Kidney capillary endothelial cell (primary cell): ENCODE measurements at places on chromosomes 4 and X.

GRCh38 chrX:123447506-123447905 lies 263.4 kb downstream of the GRIA3 start:
- DNase-seq, result no peak

- DNase-seq, result no peak
Measured at GRCh38 chr4:78379991-78380729, 171.4 kb upstream of the ANXA3 start.

DNA sequence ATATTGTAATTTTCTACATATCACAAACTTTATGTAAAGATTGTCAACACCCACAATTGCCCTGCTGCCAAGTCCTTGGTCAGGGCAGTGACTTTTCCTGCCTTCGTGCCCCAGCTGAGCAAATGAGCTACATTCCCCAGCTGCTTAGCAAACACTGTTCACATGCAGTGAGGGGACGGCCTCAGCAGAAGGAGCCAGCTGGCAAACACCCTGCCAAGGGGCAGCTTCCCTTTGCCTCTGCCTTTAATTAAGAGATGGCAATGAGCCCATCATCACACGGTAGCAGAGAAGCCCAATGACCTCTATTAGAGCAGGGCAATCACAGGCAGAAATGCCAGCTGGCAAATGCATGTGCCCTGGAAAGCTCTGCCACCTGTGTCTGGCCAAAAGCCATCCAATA lies 253.4 kb downstream of the EPHA5 start:
- DNase-seq, result no peak

DNA sequence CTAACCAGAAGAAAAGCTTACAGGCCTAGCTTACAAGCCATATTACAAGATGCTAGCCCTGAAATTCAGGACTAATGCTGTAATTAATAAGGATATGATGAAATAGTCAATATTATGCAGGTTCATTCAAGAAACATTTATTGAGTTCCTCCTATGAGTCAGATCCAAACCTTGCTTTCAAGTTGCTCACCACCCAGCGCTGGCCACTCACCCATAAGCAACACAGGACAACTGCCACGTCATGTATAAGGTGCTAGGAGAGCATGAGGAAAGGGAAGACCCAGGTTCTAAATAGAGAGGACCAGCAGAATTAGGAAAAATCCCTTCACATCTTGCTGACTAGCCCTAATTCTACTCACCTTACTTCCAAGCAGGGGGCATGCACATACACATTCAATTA lies 23.3 kb downstream of the MAML3 start:
- DNase-seq, result no peak

DNA sequence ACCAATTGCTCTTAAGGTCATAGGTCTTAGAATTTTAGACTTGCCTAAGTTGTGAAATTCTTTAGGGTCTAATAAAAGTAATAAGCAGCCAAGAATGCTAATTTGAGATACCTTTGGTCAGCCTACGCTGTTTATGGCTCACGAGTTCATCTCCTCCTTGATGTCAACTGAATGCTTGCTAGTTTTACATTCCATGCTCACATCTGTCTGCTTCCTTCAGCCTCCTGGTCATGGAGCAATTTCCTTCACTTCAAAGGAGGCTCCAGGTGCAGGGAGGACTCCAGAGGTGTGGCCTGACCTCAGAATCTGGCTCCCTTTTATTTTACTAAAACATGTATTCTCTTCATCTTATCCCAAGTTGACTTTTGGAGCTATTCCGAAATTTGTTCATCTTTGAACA lies 23.3 kb upstream of the LNX1 start:
- DNase-seq, result no peak

GRCh38 chrX:150621652-150622051 lies 53.2 kb downstream of the MTM1 start:
- no peak for DNase-seq

DNA sequence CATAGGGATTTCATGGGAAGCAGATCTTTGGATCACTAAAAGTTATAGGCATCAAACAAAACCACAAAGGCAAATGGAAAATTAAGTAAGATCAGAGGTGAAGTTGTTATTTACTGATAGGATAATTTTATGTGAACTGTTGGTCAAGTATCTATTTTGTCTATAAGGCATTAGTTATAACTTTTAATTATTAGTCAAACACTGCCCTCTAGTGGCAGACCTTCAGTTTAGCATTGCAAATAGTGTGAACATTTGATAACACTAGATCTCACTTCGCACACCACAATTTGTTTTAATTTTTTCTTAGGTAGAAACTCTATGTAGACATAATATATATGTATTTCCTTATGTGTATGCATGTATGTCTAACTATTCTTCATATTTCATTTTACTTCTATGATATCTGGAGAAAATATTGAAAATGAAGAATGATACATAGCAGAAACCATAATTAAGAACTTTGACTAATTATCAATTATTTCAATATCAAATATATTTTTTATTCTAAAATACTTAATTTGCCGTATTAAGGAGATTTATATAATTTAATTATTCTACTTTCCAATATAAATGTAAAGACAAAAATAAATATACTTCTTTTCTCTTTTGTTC lies 214.5 kb upstream of the TACR3 start:
- peak; percentile 72 for DNase-seq

GRCh38 chrX:28880136-28880535 lies 292.9 kb downstream of the IL1RAPL1 start:
- no peak for DNase-seq

- no peak for DNase-seq
Measured at GRCh38 chrX:8711401-8711800, 20.5 kb downstream of the ANOS1 start.

DNA sequence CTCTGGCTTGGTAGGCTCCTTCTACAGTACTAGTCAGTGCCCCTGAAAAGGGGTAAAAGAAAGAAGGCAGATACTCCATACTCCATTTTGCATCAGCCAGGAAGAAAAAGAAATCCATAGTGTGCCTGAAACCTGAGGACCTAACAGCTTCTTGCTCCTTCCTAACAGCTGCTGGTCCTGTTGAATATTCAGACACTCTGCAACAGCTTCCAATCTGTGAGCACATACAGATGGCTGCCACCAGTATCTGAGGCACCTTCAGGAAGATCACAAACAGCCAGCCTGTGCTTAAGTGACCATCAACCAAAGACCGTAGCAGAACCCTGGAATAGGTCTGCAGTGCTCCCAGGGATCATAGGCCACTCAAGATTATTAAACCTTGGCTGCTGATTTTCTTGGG lies 4.3 kb downstream of the GIMD1 start:
- DNase-seq, result no peak

DNA sequence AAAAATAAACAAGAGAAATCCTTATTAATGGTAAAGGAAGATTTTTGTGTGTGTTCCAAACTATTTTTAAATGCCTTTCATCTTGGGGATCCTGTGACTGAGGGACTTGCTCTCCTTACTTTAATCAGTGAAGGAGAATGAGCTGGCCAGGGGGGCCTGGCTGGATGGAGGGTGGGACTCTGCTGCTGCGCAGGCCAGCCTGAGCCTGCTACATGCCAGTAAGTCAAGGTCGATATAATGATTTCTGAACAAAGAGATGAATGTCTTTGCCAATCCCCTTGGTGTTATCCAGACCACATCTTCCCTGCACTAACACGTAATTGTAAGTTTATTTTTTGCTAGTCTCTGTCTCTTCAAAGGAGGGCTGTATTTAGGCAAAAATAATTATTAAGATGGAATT lies 1679.2 kb upstream of the TENM3 start:
- DNase-seq, result no peak

GRCh38 chrX:95427389-95427788 lies 1257.3 kb upstream of the DIAPH2 start:
- DNase-seq, result no peak

DNA sequence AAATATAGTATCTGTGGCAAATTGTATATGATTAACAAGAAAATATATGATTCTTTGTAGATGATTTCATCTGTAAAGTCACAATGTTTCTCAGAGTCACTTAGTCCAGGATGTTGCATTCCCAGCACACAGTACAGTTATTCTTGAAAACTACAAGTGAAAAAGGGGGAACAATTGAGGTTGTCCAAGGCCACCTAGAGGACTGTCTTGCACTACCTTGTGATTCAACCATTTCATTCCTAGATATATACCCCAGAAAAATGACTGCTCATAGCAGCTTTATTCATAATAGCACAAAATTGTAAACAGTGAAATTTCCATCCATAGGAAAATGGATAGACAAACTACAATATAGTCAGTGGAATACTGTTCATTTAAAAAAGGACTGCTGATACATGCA lies 16.0 kb downstream of the C4orf33 start:
- no peak for DNase-seq

DNA sequence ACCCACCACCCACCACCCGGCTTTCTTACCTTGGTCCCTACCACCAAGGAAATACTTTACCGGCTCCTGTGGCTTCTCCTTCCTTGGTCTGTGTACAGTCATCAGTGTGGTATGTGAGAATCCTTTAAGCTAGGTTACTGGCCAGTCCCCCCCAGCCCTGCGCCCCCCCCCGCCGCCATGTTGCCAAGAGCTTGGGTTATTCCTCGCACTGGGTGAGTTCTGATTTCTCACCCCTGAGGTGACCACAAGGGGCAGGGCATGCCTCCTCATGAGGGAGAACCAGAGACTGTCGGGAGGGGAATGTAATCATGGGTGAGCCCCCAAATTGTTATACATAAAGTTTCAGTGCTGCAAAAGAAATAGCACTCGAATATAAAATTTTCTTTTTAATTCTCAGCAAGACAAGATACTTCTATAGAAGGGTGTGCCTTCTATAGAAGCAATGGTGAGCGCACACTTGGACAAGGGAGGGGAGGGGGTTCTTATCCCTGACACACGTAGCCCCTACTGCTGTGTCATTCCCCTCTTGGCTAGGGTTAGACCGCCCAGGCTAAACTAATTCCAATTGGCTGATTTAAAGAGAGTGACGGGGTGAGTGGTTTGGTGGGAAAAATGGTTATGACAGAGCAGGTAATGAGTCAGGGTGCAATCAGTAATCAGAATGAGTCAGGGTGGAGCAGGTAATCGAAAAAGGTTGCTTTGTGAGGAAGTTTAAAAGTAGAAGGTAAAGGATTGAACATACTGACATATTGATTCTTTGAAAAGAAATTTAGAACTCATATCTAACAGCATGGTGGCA lies 133.2 kb downstream of the KDM6A start:
- DNase-seq, result no peak

- DNase-seq, result no peak
Measured at GRCh38 chrX:25300994-25301393, 285.2 kb upstream of the ARX start.

DNA sequence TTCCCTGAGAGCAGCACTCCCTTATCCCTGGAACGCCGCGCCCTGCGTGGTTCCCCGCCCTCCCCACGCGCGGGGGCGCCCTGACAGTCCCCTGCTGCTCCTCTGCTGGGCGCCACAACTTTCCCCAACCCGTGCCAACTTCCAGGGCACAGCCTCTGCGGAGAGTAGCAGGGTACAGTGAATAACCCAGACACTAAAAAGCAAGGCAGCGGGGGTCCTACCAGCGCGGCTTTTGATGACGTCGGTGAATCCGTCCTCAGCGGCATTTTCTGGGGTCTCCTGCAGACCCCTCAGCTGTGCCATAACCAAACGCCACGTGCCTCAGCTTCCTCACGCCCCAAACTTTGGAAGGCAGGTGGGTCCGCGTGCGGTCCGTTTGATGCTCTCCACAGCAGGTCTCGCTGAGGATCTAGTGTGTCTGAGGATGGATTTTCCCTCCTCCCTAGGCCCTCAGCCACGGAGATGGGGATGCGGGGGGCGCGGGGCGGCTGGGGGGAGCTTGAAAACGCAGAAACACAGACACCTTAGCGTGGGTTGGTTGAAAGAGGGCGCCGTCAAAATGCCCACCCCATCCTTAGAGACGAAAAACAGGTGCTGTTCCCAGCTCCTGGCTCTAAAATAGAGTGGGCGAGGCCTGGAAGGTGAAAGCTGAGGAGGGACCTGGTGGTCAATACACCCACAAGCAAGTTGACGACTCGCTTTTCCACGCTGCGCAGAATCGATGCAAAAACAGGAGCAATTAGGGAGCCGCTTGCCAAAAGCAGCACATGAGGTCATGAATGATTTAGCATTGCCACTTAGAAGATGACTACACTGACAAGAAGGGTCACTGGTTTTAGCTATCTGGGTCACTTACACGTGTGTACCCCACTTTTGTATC lies 405.6 kb downstream of the FAM47A start:
- DNase-seq, result no peak

DNA sequence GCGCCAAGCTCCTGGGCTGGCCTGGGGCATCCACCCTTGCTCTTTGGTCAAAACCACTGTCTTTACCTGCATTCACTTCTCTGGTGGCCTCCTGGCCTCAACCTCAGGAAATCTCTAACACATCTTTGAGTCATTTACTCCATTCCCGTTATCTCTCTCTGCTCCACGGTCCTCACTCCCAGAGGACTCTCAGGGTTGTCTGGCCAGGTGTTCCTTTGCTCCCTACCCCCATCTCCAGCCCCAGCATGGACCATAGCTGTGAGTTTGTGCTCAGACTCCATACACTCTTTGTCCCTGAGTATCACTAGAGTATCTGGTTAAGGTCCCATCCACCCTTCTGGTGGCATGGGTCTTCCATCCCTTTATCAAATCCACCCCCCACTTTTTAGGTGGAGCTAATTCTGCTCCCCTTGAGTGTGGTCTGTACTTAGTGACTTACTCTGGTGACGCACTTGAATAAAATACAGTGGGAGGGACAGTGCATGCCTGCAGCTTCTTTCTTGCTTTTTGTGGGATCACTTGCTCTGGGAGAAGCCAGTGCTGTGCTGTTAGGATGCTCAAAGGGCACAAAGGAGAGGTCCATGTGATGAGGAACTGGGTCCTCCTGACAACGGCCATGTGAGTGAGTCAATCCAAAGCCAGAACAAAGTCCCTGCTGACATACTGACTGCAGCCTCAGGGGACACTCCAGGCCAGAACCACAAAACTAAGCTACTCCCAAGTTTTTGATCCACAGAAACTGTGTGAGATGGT lies 44.3 kb downstream of the IGFBP7 start:
- no peak for DNase-seq

GRCh38 chr4:47222276-47222675 lies 190.9 kb downstream of the GABRB1 start:
- DNase-seq, result no peak

GRCh38 chr4:85707611-85708010 lies 232.7 kb downstream of the ARHGAP24 start:
- peak; percentile 28 for DNase-seq

DNA sequence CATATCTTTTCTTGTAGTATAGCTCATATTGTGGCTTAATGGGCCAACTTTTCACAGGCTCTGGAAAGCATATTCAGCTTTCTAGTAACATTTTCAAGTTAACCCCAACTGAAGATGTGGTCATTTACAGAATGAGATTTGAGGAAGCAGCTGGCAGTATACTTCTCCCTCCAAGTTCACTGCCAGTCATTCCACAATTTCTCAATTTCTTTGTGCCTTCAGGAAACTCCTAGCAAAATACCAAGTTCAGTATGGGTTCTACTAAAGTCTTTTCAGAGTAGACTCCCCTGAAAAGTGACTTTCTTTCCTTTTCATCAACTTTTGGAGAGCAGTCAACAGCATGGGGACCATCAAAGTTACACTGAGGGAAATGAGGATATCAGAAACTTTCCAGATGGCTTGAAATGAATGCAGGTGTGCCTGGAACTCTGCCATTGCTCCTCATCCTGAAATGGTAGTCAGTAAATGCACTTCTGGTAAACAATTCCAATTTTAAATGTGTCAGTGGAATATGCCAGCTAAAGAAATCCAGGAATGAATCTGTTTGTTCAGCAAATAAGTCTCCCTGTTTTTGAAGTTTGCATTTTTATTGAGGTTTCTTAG lies 81.5 kb upstream of the TEX13D start:
- no peak for DNase-seq
